ENCODE measurements at places on chromosomes 2 and 18.

DNA sequence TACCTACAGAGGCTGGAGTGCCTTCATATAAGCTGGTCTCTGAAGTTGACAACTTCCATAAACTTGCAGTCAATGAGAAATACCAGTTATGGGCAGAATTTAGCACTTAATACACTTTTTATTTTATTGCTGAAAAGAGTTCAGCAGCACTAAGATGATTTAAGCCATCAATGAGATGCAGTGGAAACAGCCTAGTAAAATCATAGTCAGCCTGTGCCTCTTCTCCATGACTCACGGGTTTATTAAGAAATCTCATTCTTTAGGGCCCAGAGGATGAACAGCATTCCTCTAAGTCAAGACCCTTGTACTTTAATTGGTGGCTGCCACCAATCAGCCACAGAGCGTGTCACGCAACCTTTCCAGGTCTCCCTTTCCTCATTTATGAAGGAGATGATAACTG is 1357.9 kb upstream of the CELF4 start:
- no peak for DNase-seq

GRCh38 chr2:101981504-101981903 is 10.3 kb upstream of the IL1R2 start:
- no peak for DNase-seq

DNA sequence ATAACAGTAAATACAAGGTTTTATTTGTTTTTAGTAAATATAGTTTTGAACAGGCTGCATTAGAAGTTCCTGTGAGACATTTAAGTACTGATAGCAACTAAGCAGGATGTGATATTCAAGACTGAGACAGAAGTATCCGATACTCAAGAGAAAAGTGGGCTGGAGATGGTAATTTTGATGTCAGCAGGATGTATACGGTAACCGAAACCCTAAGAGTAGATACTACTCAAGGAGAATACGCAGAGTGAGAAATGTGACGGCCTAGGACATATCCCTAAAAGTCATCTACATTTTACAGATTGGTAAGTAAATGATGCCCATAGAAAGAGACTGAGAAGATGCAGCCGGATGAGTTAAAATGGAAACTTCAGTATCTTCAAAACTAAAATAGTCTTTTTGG is 115.4 kb downstream of the GORASP2 start:
- DNase-seq = no peak

DNA sequence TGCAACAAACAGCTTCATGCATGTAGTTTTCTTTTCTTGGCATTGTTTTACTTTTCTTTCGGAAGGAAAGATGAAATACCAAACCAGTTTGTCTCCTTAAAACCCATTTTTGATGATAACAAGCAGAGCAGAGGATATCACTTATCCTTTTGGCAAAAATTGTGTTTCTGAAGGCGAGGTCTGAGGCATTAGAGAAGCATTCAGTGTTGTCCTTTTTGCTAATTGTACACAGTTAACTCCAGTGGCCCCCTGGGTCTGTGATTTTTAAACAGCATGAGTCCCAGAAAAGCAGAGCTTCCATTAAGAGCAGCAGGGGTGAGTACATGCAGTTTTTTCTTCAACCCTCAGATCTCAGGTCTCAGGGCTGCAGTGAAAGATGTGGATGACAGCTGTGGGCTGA is 41.3 kb downstream of the TTC39C start:
- DNase-seq = no peak

GRCh38 chr2:56128235-56128634 is 55.6 kb upstream of the CCDC85A start:
- DNase-seq = no peak

- DNase-seq = no peak
Observed at GRCh38 chr18:31490387-31490786, 7.6 kb upstream of the DSG2 start.

- DNase-seq = no peak
Observed at GRCh38 chr2:71586471-71586870, 133.1 kb downstream of the DYSF start.

DNA sequence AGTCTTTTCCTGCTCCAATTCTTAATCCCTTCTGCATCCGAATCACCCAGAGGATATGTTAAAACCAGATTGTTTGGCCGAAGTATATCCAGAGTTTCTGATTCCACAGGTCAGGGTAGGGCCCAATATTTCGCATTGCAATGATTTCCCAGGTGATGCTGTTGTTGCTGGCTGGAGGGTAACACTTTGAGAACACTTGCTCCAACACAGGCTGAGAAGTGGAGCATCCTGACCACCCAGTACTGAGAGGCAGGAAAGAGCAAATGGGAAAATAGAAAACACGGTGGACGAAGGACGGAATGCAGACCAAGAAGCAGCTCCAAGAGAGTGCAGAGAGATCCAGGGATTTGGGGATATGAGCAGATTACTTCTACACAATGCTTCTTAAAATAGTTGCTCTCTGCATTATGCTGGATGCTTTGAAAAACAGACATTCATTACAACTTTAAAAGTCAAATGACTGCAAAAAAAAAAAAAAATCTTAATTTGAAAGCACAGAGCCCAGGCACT is 362.2 kb upstream of the SLC14A2 start:
- DNase-seq = no peak

GRCh38 chr2:62375113-62375420 is 130.9 kb downstream of the TMEM17 start:
- no peak for DNase-seq

GRCh38 chr2:71604726-71605120 is 151.4 kb downstream of the DYSF start:
- no peak for DNase-seq

- no peak for DNase-seq
Observed at GRCh38 chr2:75570948-75571729, 10.4 kb upstream of the EVA1A start.

GRCh38 chr2:18125303-18125702 is 246.8 kb downstream of the KCNS3 start:
- no peak for DNase-seq

- no peak for DNase-seq
Observed at GRCh38 chr2:54634564-54635511, 88.6 kb upstream of the EML6 start.

- DNase-seq = no peak
Observed at GRCh38 chr18:54388203-54389142, 30.8 kb downstream of the C18orf54 start.

DNA sequence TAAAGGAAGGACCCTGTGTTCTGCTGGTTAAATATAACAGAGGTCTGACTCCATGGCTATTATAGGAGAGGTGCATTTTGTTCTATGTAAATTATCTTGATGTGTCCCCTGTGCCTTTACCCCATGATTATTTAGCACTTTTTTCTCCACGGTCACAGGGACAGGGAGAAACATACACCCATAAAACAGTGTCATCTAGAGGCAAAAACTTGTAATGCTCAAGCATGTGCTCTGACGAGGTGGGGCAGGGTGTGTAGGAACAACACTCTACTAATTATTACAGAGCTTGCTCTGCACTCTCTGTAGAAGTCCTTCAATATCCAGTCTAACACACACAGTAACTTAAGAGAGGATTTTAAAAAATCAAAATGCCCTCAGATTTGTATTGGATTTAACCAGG is 187.9 kb downstream of the NEDD4L start:
- no peak for DNase-seq

- no peak for DNase-seq
Observed at GRCh38 chr2:223856584-223856983, 19.2 kb upstream of the AP1S3 start.

DNA sequence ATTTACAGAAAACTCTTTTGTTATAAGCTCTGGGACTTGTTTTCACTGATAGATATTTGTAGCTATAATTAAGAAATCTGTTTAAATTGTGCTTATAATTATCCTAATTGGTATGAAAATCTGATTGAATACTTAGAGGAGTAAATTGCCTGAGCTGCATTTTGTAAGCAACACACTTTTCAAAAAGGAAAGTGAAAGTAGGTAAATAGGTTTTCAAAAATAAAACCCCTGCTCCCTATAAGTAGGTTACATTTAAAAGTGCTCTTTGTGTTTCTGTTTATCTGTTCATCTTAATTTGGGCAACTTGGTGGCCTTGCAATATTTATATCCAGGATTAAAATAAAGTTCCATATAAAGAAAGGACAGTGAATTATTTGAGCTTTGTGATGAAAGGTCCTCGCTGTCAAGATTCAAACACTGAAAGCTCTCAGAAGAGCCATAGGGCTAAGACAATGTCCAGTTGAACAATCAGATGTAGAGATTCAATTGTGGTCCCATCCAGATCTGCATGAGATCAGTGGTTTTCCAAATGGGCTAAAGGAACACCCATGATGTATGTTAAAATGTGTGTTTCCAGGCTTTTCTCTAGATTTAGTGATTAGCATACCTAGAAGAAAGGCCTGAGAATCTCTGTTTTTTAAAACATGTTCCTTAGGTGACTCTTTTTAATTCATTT is 371.6 kb downstream of the RPRM start:
- no peak for DNase-seq

DNA sequence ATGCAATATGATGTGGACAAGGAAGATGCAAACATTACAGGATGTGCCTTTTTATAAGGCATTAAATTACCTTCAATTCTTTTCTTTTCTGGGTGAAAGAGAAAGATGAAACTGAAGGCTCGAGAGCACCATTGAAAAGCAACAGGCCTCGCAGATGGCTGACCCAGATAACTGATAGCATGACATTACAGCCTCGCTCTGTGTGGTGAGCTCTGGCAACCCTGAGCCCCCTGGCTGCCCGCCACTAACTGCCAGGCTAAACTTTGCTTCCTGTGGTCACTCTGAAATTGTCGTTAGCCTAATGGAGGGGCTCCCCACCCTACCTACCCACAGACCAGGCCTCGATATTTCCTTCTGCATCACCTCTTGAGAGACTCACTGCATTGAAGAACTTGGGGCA is 516.8 kb upstream of the FANCL start:
- no peak for DNase-seq

DNA sequence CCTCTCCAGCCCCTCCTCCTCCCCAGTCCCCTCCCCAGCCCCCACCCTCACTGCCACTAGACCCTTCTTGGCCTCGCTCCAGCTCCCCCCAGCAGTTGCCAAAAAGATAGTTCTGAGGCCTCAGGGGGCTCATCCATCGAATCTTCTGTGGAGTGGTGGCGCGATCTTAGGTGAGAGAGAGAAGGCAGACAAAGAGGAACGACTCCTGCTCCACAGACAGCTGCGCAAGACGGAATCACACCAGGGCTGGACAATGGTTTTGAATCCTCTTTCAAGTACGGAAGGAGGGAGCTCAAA is 68.1 kb downstream of the LAMA3 start:
- DNase-seq = no peak

- DNase-seq = no peak
Observed at GRCh38 chr2:59297816-59298215, 1056.7 kb upstream of the FANCL start.

DNA sequence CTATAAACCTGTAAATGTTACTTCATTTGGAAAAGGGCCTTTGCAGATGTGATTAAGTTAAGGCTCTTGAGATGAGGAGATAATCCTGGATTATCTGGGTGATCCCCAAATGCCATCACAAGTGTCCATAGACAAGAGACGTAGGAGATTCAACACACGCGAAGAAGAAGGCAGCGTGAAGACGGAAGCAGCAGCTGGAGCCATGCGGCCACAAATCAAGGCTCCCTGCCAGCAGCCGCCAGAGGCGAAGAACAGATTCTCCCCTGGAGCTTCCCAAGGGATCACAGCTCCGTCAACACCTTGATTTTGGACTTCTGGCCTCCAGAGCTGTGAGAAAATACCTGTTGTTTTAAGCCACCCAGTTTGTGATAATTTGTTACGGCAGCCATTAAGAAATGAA is 11.0 kb upstream of the VAPA start:
- DNase-seq = no peak

DNA sequence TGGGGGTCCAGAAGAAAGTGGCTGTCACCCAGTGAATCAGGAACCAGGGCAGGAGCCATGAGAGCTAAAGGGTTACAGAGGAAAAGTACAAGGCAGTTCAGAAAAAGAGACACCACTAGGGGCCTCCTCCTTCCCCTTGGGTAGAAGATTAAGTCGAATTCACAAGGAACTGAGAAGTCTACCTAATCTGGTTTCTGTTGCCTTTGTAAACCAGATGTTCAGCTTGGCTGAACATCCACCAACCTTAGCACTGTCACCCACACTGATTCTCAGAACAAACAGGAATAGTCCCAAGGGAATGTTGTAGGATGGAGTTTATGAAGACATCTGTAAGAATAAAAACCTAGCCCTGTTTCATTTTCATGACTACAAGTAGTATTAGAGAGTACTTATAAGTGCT is 90.4 kb upstream of the NOSTRIN start:
- DNase-seq = no peak

DNA sequence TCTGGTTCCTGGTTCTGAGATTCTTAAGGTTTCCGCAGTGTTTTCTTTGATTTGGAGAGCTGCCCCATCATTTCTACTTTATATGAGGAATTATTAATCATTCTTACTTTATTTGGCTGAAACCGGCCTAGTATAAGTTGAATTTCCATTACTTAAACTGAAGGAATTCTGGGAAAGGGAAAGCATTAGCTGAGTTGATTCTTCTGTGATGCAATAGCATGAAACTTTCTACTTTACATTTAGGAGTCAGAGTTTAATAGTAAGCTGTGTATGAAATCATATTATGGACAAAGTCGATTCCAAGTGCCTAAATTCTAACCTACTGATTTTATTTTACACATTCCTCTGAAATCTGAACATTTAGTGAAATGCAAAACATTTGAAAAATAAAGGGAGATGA is 1269.7 kb upstream of the ZEB2 start:
- DNase-seq = no peak

DNA sequence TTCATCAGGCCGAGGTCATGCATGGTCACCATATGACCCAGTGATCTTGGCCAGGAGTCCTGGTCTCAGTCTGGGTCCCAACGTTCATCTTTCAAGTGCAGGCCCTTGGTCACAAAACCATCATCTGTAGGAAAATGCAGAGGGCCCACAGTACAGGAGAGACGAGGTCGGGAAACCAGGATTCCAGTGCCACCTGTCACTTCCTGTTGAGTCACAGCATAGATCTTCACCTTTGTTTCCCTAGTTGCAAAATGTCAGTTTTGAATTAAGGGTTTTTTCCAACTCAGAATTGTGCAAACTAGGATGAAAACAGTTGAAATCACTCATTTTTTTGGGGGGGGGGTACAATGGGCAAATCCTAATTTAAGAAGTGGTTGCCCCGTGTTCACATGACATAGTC is 162.2 kb downstream of the INSIG2 start:
- DNase-seq = no peak

DNA sequence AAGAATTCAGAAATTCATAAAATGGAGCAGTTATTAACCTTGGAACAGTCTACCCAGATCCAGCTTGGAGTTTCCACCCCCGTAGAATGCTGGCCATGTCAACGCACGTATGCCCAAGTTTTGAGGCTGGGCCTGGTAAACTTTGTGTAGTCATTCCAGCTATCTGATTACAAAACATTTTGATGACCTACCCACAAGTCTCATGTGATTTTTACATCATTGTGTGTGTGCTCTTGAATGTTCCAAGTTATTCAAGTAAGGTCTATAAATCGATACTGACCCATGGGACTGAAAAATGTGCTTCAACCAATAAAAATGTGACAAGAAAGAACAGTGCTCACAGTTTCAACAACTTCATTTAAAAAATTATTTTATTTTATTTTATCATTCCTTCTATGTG is 32.5 kb upstream of the ICOS start:
- DNase-seq = no peak

DNA sequence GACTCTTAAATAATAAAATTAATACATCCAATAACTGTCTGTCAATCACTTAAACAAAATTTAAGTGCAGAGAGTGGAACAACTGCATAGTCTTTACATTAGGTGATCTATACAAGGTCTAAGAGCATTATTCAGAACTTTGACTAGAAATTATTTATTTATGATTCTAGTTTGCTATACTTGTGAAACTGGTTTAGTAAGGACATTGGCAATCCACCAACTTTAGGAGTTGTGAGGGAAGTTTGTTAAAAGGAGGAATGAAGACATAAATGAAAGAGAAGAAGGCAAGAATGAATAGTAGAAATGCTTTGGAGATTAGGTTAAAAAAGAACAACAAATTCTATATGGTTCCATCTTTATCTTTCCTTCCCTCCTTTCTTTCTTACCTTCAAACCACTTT is 217.5 kb downstream of the GPD2 start:
- DNase-seq = no peak

Data from stimulated activated CD8-positive, alpha-beta memory T cell treated with anti-CD3 and anti-CD28 coated beads, Interleukin-7, amount 100 ng/mL, for 1 hour (primary cell).